NT2/D1 (cell line): ENCODE measurements at places on chromosomes 16 and 17.

- no peak for DNase-seq
These were observed 674.0 kb upstream of the SOX9 start for GRCh38 chr17:71446645-71447437.

- DNase-seq: no peak
These were observed 417.1 kb downstream of the CA10 start for GRCh38 chr17:51741458-51741857.

DNA sequence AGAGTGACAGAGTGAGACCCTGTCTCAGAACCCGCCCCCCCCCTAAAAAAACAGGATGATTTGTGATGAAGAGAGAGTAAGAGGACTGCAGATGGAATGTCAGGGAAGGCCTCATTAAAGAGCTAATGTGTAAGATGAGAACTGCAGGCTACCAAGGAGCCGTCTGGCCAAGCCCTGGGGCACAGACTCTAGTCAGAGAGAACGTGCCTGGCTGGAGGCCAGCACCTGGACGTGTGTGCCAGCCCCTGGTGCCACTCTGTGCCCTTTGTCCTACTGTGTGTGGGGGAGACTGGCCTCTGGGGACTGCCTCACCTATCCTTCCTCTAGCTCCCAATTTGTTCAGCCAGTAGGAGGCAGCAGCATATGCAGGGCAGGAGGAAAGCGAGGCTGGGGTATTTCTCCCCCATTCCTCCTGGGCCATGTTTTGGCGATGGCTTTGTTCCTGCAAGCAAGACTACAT, 37.1 kb downstream of the KNOP1 start:
- no peak for DNase-seq

DNA sequence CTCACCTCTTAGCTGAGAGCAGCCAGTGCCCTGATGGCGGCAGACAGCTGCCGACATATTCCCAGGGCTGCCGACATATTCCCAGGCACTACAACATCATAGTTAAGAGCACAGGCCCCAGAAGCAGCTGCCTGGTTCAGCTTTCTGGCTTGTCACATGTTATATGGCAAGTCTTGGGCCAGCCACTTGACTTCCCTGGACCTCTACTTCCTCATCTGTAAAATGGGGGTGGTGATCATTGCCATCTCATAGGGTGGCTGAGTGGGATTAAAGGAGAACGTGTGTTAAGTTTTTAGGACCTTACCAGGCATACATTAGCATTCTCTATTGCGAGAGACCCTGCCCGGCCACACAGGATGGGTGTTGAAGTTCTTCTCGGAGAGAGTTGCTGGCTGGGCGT, 19.1 kb downstream of the CDIPT start:
- DNase-seq: no peak

DNA sequence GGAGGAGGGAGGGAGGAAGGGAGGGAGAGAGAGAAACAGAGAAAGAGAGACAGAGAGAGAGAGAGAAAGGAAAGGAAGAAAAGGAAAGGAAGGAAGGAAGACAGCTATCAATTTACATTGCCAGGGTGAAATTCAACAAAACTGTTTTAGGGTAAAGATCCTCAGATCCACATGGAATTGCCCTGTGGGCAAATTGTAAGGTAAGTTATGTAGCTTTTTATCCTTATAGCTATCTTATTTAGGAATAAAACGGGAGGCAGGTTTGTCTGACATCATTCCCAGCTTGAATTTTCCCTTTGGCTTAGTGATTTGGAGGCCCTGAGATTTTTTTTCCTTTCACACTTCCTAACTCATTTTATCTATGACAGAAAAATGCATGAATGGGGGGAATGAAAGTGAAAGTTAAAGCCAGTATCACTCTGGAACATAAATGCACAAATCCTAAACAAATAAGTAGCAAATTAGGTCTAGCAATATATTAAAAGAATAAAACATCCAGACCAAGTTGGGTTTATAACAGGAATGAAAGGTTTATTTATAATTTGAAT, 3.4 kb upstream of the UQCRC2 start:
- DNase-seq: no peak

- DNase-seq: no peak
These were observed 48.4 kb downstream of the SOCS1 start for GRCh38 chr16:11207646-11208045.

- DNase-seq: no peak
These were observed 16.3 kb downstream of the LIG3 start for GRCh38 chr17:34996422-34997285.

DNA sequence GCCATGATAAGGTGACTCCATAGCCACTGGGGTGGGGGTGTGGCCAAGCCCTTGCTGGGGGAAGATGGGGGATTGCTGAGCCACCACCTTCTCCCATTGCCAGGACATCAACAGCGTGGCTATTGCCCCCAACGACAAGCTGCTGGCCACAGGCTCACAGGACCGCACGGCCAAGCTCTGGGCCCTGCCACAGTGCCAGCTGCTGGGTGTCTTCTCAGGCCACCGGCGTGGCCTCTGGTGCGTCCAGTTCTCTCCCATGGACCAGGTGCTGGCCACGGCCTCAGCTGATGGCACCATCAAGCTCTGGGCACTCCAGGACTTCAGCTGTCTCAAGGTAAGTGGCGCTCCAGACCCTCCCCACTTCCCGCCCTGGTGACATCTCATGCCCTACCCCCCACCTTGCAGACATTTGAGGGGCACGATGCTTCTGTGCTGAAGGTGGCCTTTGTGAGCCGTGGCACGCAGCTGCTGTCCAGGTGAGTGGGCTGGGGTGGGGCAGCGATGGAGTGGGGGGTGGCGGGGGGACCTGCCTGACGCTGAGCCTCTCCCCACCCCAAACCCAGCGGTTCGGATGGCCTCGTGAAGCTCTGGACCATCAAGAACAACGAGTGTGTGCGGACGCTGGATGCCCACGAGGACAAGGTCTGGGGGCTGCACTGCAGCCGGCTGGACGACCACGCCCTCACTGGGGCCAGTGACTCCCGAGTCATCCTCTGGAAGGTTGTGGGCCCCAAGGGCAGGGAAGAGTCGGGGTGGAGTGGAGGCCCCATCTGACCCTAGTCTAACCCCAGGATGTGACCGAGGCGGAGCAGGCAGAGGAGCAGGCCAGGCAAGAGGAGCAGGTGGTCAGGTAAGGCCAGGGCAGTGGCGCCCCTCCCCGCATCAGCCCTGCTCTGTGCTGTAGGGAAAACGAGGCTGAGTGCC, 4.1 kb downstream of the NOXO1 start:
- DNase-seq: no peak

- no peak for DNase-seq
These were observed 37.7 kb downstream of the GINS2 start for GRCh38 chr16:85650844-85651628.
